GM23338 (cell line): ENCODE measurements at places on chromosomes 6 and 20.

- H3K36me3 ChIP-seq = no peaks in the 10 kb centered on the region
- H3K4me1 ChIP-seq = no peaks in the 10 kb centered on the region
- no peaks in the 10 kb centered on the region for H3K27me3 ChIP-seq
- H3K27ac ChIP-seq = no peak overlapping the region
Measured at GRCh38 chr20:40584130-40584809, 104.8 kb downstream of the MAFB start.

- H3K27ac ChIP-seq = no peak overlapping the region
- H3K27me3 ChIP-seq = no peaks in the 10 kb centered on the region
- DNase-seq = no peak
- no peak overlapping the region for H3K4me3 ChIP-seq
- H3K4me1 ChIP-seq = no peaks in the 10 kb centered on the region
Measured at GRCh38 chr6:13831615-13832014, 17.3 kb upstream of the MCUR1 start.

GRCh38 chr6:137666202-137666774 is 172.1 kb upstream of the OLIG3 start:
- H3K27me3 ChIP-seq = no peaks in the 10 kb centered on the region
- DNase-seq = no peak
- no peaks in the 10 kb centered on the region for H3K4me1 ChIP-seq
- no peaks in the 10 kb centered on the region for H3K36me3 ChIP-seq

- DNase-seq = no peak
- no peaks in the 10 kb centered on the region for H3K27me3 ChIP-seq
- no peak overlapping the region for H3K4me3 ChIP-seq
- no peaks in the 10 kb centered on the region for H3K36me3 ChIP-seq
- H3K4me1 ChIP-seq = peaks cover 8% of the 10 kb centered on the region; the same call in 1 of the 2 replicates
Measured at GRCh38 chr6:90719321-90720195, 132.7 kb upstream of the MAP3K7 start.

DNA sequence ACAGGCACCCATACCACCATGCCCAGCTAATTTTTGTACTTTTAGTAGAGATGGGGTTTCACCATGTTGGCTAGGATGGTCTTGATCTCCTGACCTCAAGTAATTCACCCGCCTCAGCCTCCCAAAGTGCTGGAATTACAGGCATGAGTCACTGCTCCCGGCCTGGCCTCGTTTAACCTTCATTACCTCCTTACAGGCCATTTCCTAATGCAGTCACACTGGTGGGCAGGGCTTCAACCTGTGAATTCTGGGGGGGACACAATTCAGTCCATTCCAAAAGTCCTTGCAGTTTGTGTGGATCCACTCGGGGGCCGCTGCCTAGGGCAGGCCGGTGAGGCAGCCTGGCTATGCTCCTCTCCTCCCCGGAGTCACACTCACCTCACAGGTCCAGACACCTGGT is 112.4 kb upstream of the SNX9 start:
- H3K27ac ChIP-seq = no peak overlapping the region
- no peak for DNase-seq
- peaks cover 21% of the 10 kb centered on the region for H3K4me1 ChIP-seq
- H3K27me3 ChIP-seq = no peaks in the 10 kb centered on the region
- peaks cover 3% of the 10 kb centered on the region; the same call in 1 of the 2 replicates for H3K36me3 ChIP-seq

DNA sequence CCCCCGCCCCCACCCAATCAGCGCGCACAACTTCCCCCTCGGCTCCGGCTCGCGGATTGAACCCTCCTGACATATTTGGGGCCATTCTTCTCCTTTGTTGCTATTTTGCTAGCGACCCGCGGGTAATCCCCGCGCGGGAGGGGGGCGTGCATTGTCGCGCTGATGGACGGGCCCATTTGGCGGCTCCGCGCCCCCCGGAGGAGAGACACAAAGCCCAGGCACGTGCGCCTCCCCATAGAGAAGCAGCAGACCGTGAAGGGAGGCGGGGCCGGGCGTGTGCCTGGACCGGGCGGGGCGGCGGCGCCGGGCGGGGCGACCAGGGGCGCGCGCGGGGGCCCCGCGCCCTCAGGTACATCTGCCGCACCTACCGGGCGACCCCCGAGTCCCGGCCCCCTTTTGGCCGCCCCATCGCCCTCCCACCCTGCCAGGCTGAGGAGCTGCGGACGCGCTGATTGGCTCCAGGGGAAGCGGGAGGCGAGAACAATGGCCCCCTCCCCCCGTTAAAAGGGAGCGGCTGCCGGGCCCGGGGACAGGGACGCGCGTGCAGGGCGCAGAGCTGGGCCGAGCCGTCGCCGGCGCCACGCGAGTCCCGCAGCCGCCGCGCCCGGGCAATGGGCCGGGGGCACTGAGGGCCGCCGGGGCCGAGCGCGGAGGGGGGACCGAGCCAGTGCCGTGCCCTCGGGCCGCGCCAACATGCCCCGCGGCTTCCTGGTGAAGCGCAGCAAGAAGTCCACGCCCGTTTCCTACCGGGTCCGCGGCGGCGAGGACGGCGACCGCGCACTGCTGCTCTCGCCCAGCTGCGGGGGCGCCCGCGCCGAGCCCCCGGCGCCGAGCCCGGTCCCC is at the start of gene INSM1:
Gene INSM1 (plus strand): TSS at position 530 of the 843 bp plus-strand sequence. CDS start 164 bp downstream, at position 694.
- peaks cover 39% of the 10 kb centered on the region for H3K4me1 ChIP-seq
- peak; percentile 75 for DNase-seq
- H3K27ac ChIP-seq = no peak within 1 kb of the TSS
- H3K27me3 ChIP-seq = peaks cover 83% of the 10 kb centered on the region

DNA sequence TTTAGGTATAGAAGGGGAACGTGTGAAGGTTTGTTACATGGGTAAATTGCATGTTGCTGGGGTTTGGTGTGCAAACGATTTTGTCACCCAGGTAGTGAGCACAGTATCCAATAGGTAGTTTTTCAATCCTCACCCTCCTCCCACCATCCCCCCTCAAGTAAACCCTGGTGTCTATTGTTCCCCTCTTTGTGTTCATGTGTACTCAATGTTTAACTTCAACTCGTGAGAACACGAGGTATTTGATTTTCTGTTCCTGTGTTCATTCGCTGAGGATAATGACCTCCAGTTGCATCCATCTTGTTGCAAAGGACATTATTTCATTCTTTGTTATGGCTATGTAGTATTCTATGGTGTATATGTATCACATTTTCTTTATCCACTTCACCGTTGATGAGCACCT is 11.6 kb upstream of the VNN1 start:
- no peak for DNase-seq
- no peaks in the 10 kb centered on the region for H3K4me1 ChIP-seq
- H3K27me3 ChIP-seq = no peaks in the 10 kb centered on the region
- no peak overlapping the region for H3K4me3 ChIP-seq

DNA sequence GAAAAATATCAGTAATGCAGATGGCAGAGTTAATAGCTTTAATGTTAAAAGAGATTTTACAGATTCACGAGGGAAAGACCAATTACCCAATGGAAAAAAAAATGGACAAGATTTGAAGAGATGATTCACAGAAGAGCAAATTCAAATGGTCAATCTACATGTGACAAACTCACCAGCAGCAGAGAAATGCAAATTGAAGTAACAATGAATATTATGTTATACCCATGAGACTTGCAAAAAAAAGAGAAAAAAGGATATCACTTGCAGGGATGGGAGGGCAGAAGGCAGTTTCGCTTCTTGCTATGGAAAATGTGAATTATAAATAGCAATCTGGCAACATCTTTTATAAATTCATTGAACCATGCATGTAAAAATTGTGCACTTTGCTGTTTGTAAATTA is 55.9 kb downstream of the PROKR2 start:
- H3K27me3 ChIP-seq = no peaks in the 10 kb centered on the region
- no peaks in the 10 kb centered on the region for H3K36me3 ChIP-seq
- no peak for DNase-seq
- peaks cover 26% of the 10 kb centered on the region for H3K4me1 ChIP-seq
- H3K4me3 ChIP-seq = no peak overlapping the region

DNA sequence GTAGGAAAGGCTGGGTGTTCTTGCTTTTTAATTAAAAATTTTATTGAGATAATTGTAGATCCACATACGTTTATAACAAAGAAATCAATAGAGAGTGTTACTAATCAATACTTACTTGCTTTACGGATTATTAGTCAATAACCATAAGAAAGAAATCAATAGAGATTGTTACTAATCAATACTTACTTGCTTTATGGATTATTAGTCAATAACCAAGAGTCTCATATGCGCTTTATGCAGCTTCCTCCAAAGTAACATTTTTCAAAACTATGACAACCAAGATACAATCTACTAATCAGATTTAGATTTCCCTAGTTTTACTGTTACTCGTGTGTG is 31.0 kb upstream of the LY86 start:
- DNase-seq = no peak
- H3K27me3 ChIP-seq = no peaks in the 10 kb centered on the region
- H3K4me3 ChIP-seq = no peak overlapping the region
- H3K27ac ChIP-seq = no peak overlapping the region

- H3K27ac ChIP-seq = no peak overlapping the region
- no peak overlapping the region for H3K4me3 ChIP-seq
- H3K4me1 ChIP-seq = no peaks in the 10 kb centered on the region
- H3K27me3 ChIP-seq = no peaks in the 10 kb centered on the region
- no peak for DNase-seq
- H3K36me3 ChIP-seq = no peaks in the 10 kb centered on the region
Measured at GRCh38 chr20:60013296-60014139, 55.3 kb downstream of the CDH26 start.

DNA sequence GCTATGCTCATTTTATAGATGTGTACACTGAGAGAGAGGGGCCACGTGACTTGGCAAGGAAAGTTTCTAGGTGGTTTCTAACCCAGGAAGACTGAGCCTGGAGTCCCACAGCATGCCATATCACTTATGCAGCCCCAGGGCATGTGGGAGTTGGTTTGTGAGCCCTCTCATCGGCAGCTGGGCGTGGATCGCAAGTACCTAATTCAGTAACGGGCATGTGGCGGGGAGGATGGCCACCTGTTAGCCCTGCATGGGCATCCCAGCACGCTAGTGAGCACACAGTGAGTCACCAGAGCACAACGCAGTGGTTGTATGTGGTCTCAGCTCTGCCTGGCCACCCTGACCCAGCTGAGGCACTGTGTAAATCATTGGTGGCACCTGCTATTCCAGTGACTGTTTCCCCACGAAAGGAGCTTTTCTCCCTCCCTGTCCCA is 88.3 kb downstream of the NINL start:
- no peaks in the 10 kb centered on the region for H3K27me3 ChIP-seq
- DNase-seq = no peak
- H3K4me3 ChIP-seq = no peak overlapping the region
- no peaks in the 10 kb centered on the region for H3K36me3 ChIP-seq

DNA sequence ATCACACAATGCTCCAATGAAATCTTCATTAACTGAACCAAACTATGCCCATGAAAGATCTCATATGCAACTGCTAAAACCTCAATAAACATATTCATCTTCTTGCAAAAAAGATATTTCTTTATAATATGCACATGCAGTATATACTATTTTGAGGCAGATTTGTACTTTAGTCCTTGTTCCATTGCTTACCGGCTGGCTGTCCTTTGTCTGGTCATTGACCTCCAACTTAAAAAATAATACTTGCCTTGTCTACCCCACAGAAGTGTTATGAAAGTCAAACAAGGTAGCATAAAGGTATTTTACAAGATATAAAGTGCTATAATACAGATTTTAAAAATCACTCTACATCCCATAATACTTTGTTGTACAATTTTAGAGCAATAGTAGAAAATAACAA is 88.3 kb downstream of the ATG5 start:
- H3K27ac ChIP-seq = no peak overlapping the region
- H3K4me1 ChIP-seq = no peaks in the 10 kb centered on the region
- H3K4me3 ChIP-seq = no peak overlapping the region

DNA sequence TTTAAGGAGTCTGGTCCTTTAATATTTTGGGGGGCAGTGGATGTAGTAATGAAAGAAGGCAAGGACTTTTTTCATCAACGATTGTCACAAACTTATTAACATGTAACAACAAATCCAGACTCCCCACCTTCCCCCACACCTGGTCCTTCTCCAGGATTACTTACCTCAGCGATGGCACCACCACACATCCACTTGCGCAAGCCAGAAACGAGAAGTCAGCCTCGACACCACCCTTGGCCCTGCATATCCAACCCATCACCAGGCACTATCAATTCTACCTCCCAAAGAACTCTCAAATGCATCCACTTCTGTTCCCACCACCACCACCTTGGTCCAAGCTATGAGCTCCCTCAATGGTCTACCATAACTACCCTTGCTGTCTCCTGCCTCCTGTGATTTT is 6.6 kb downstream of the EZR start:
- DNase-seq = no peak
- peaks cover 14% of the 10 kb centered on the region for H3K36me3 ChIP-seq
- H3K27me3 ChIP-seq = no peaks in the 10 kb centered on the region

- H3K27me3 ChIP-seq = no peaks in the 10 kb centered on the region
- DNase-seq = peak; percentile 23
- H3K4me3 ChIP-seq = no peak overlapping the region
- no peak overlapping the region for H3K27ac ChIP-seq
Measured at GRCh38 chr6:74607934-74608333, 597.9 kb downstream of the COL12A1 start.

- no peak overlapping the region; the same call in 1 of the 2 replicates for H3K27ac ChIP-seq
- no peak overlapping the region for H3K4me3 ChIP-seq
- H3K4me1 ChIP-seq = peaks cover 41% of the 10 kb centered on the region
- no peaks in the 10 kb centered on the region for H3K36me3 ChIP-seq
- DNase-seq = peak; percentile 89
Measured at GRCh38 chr6:141988954-141989705, 143.6 kb upstream of the GJE1 start.

GRCh38 chr6:141562186-141562811 is 570.4 kb upstream of the GJE1 start:
- no peak overlapping the region for H3K4me3 ChIP-seq
- H3K27ac ChIP-seq = peak overlapping the region; percentile 40; the same call in 1 of the 2 replicates
- no peaks in the 10 kb centered on the region for H3K27me3 ChIP-seq
- peaks cover 25% of the 10 kb centered on the region for H3K4me1 ChIP-seq
- DNase-seq = peak; percentile 70

DNA sequence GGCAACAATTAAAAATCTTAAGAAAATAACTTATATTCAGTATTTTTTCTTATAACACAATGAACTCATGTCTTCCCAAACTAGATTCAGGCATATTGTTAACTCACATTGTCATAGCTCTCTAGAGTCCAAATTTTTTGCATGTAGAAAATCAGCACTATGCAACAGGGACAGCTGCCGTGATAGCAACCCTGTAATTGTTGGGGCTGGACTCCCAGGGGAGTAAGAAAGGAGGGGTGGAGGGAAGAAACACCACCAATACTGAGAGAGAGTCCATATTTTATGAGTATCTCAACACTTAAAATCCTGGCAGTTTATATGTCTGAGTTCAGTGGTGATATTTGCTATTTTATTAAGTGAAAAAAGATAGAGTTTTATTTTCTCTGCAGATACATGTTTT is 89.6 kb upstream of the HS3ST5 start:
- peaks cover 56% of the 10 kb centered on the region for H3K4me1 ChIP-seq
- no peaks in the 10 kb centered on the region for H3K27me3 ChIP-seq
- H3K27ac ChIP-seq = no peak overlapping the region

DNA sequence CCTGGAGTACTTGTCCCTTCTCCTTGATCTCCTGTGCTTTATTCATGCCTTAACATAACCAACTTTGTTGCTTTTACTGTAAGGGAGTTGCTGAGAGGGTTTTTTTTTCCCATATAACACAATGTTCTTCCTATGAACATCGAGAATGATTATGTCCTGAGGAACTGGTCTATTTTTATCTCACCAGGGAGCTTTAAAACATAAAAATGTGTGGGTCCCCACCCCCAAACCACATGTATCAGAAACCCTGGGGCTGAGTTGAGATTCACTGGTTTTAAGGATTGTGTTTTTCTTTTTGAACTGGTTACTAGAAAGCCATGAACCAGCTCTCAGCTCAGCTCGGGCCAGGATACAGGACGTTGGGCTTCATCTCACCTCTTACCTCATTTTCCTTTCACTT is 118.5 kb upstream of the JAG1 start:
- H3K36me3 ChIP-seq = no peaks in the 10 kb centered on the region
- no peak for DNase-seq
- H3K27ac ChIP-seq = no peak overlapping the region
- H3K4me1 ChIP-seq = peaks cover 26% of the 10 kb centered on the region

- H3K4me1 ChIP-seq = peaks cover 6% of the 10 kb centered on the region; the same call in 1 of the 2 replicates
- no peak overlapping the region for H3K27ac ChIP-seq
- H3K36me3 ChIP-seq = no peaks in the 10 kb centered on the region
- DNase-seq = no peak
- H3K4me3 ChIP-seq = no peak overlapping the region
Measured at GRCh38 chr6:167495506-167496401, 170.9 kb downstream of the TTLL2 start.
